ENCODE measurements at places on chromosomes 12 and 14.

GRCh38 chr14:91277546-91278382, 33.3 kb upstream of the GPR68 start:
- DNase-seq: no peak

DNA sequence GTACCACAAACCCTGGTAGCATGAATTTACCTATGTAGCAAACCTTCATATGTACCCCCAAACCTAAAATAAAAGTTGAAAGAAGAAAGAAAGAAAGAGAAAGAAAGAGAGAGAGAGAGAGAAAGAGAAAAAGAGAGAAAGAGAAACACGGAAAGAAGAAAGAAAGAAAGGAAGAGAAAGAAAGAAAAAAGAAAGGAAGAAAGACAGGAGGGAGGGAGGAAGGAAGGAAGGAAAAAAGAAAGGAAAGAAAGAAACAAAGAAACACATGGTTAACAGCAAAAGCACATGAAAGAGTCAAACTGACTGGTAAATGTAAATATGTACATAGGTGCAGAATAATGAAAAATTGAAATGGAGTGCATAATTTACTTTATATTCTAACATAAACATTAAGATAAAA, 903.4 kb downstream of the LRFN5 start:
- no peak for DNase-seq

- DNase-seq: no peak
Measured at GRCh38 chr12:75848431-75848925, 183.1 kb downstream of the PHLDA1 start.

GRCh38 chr12:119681728-119682638, 14.1 kb downstream of the PRKAB1 start:
- DNase-seq: no peak

GRCh38 chr12:26623136-26623535, 209.9 kb downstream of the ITPR2 start:
- DNase-seq: no peak

GRCh38 chr12:23534196-23534595, 415.3 kb downstream of the SOX5 start:
- no peak for DNase-seq

DNA sequence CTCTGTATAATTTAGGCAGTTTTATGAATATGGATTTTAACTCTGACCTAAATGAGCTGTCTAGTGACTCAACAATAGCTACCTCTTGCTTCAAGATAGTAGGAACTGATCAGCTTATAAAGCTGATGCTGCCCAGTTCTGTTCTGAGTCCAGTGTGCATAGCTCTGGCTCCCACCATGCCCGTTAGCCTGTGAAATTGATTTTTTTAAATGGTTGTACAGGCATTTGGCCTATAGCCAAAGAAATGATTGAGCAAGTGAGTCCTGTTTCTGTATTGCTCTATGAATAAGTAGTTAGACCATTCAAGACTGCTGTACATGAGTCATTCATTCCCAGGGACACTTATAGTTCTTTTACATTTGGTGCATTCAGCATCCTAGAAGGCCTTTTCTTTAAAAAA, 36.4 kb downstream of the SAMD4A start:
- DNase-seq: no peak

GRCh38 chr12:91138337-91138920, 27.1 kb upstream of the LUM start:
- DNase-seq: no peak

DNA sequence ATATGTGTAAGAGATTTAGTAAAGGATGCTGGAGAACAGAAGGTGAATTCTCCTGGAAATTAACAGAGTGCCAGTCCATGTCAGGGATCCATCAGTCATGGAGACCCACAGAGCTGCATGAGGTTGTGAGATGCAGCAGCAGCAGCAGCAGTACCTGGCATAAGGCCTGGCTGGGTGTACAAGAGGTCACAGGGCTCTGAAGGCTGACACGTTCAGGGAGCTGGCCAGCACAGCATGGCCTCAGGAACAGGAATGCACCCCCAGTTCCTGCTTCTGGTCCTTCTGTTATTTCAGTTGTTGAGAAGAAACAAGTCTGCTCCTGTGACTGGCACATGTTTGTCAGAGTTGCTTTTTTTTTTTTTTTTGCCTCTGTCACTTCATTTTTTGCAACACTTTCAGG, 210.8 kb downstream of the CNTN1 start:
- DNase-seq: no peak

GRCh38 chr14:36333119-36333518, 12.7 kb upstream of the MBIP start:
- DNase-seq: no peak

- peak; percentile 61 for DNase-seq
Measured at GRCh38 chr12:101939856-101940265, 62.5 kb downstream of the DRAM1 start.

DNA sequence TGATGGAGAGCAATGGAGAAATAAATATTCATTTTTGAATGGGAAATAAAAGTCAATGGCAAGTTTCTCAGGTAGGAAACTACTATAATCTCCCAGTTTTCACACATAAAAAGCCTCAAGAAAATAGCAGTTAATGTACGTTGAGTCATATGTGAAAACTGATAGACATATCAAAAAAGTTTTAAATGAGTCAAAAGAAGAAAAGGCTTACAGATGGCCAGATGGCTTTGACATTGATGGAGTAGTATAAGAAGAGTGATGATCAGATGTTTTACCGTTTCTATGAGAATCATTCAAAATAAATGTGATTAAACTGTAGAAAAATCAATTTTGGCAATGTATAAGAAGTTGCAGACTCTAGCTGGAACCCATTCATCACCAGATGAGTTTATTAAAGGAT, 97.8 kb downstream of the LLPH start:
- no peak for DNase-seq

- no peak for DNase-seq
Measured at GRCh38 chr12:20561871-20562270, 133.3 kb upstream of the SLCO1C1 start.

DNA sequence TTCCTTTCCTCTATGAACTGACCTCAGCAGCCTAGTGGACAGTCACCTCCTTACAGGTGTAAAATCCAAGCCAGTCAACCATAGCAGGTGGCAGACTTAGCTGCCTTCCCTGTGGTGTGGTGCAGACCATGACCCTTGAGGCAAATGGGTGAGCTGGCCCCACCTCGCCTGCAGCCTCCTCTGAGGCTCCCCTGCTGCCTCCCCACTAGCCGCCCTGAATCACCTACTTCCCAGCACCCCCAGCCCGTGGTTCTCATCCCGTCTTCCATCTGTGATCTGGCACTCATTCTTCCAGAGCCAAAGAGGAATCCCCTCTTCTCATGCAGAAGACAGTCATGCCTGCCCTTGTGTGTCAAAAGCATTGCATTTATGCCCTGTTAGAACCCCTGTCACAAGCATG, 34.4 kb upstream of the TSPAN9 start:
- DNase-seq: no peak

GRCh38 chr12:39440101-39440500, 2.8 kb downstream of the KIF21A start:
- no peak for DNase-seq

GRCh38 chr12:28938581-28939235, 210.4 kb upstream of the FAR2 start:
- DNase-seq: no peak

- DNase-seq: no peak
Measured at GRCh38 chr12:127008755-127009403, 1258.1 kb upstream of the TMEM132C start.

DNA sequence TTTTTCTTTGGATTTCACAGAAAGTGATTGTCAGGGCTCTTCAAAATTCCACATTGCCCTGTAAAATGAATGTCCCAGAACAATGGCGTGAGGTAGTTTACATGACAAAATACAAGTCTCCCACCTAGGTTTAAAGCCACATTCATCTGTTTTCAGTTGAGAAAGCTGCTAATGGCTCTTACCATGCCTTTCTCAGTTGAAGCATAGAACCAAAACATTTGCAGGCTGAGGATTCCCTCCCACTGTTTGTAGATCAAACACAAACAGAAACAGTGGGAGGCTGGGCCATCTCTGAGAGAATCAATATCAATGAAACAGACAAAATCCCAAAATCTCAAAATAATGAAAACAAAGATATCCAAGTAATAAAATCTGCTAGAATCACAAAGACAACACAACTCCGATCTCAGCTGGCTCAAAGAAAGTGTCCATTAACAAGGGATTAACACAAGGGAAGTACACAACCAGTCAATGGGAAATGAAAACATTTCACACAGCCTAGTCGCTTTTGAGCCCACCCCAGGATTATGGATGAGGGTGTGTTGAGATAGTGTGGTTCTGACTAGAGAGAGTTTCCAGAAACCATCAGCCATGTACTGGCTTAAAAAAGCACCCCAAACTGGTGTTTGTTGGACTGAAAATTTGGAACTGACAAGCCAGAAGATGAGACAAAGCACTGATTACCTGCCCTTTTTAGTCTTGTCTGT, 54.5 kb upstream of the TMEM260 start:
- no peak for DNase-seq

- DNase-seq: peak; percentile 74
Measured at GRCh38 chr14:106879241-106879640, 1352.9 kb downstream of the TMEM121 start.

DNA sequence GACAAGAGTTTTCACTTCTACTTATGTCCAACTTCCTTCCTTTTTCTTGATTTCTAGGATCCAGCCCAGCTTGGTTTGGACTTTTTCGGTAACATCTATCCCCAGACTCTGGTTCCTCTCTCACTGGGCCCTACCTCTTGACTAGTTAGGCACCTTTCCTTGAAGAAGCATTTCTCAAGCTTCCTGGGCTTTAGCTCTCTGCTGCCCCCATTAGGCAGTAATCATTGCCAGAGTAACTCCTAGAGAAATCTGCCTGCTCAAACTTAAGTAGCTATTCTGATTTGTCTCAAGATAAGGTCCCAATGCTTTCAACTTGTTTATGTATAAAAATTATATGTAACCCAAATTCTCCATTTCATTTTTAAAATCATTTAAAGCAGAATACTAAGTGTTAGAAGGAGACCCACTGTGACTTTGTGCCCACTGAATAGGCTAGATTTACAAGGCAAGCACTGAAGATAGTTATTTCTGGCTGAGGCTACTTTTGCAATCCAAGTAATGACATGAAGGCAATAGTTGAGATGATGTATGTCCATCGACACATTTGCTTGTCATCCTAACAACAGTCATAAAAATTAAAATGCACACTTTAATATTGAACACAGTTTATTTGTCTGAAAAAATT, 275.0 kb upstream of the G2E3 start:
- no peak for DNase-seq

DNA sequence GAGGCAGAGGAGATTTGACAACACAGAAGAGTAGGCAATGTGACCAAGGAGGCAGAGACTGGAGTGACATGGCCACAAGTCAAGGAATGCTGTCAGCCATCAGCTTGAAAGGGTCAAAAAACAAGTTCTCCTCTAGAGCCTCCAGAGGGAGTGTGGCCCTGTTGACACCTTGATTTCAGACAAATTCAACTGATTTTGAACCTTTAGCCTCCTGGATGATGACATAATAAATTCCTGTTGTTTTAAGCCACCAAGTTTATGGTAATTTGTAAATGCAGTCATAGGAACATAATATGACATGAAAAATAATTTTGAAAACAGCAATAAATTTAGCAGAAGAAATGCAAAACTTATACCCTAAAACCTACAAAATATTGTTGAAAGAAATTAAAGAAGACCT, 8.5 kb upstream of the NGDN start:
- no peak for DNase-seq

DNA sequence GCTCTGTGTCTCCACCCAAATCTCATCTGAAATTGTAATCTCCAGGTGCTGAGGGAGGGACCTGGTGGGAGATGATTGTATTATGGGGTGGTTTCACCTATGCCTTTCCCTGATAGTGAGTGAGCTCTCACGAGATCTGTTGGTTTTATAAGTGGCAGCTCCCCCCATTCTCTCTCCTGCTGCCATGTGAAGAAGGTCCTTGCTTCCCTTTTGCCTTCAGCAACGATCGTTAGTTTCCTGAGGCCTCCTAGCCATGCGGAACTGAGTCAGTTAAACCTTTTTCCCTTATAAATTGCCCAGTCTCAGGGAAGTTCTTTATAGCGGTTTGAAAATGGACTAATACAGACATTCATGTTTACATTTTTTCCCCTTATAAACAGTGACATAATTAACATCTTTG, 36.1 kb downstream of the PELI2 start:
- DNase-seq: no peak

DNA sequence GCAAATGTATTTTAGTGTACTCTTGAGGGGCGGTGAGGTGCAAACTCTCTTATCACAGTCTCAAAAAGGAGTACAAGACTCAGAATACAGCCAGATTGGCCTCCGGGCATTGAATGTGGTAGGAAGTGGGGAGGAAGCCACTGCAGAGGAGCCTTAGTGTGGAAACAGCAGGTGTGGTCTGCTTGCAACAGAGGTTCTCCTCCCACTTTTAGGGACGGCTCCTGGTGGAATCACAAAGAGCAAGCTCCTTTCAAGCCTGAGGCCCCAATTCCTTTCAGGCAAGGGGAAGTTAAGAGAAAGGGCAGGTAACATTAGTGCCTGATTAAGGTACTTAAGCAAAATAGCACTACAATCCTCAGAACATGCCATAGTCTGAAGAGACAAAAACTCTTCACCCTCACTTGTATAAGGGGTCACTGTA, 23.7 kb upstream of the SLC2A3 start:
- peak; percentile 78 for DNase-seq

GRCh38 chr12:84793558-84794367, 118.8 kb downstream of the SLC6A15 start:
- DNase-seq: no peak
